Dorsolateral prefrontal cortex (tissue), 122 donors: ENCODE measurements at places on chromosomes 5 and 9.

DNA sequence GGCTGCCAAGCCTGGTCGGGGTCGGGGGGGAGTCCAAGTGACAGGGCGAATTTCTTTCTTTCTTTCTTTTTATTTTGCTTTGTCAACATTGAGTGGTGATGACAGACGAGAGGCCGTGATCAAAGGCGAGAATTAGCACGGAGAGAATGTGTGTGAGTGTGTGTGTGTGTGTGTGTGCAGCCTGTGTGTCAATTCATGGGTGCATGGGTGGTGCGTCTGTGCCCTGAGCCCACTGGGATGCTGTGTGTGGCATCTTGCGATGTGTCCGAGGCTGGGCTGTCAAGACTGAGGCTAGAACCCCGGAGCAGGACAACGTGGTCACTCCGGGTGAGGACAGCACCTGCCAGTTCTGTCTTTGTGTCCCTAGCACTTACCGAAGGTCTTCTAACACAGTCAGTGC, 4.7 kb upstream of the FIBCD1 start:
- DNase-seq, result no peak

GRCh38 chr5:98108497-98108896, 665.0 kb upstream of the RGMB start:
- DNase-seq, result no peak

- DNase-seq, result no peak
Observed at GRCh38 chr5:2169850-2170760, 287.4 kb upstream of the IRX4 start.

DNA sequence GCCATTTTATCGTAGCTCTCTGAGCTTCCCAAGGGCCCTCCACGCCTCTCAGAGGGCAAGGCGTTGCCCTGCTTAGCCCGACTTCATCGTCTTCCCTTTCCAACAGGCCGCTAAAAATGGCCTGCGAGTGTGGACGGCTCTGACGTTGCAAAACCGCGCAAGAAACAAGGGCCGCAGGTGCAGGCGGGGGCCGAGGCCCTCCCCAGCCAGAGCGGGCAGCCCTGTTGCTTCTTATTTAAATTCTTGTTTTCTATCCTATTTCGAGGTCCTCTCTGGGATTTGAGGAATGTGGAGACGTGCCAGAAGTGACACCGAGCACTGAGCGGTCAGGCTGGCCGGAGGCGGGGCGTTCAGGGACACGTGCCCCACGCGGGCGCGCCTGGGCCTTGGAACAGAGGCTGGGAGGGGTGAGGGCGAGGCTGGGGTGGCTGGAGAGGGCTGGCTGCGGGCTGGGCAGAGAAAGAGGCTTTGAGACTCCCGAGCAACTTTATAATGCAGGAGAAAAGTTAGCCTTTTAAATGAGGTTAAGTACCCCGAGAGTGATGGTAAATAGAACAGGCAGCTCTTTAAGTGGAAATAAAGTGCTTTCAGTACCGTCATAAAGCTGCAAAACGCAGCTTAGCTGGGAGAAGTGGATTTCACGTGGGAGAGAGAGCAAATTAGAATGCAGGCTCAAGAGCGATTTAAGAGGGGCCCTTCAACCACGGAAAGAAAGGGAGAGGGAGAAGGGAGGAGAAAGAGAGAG, 243.6 kb downstream of the AUH start:
- DNase-seq, result peak; percentile 61

DNA sequence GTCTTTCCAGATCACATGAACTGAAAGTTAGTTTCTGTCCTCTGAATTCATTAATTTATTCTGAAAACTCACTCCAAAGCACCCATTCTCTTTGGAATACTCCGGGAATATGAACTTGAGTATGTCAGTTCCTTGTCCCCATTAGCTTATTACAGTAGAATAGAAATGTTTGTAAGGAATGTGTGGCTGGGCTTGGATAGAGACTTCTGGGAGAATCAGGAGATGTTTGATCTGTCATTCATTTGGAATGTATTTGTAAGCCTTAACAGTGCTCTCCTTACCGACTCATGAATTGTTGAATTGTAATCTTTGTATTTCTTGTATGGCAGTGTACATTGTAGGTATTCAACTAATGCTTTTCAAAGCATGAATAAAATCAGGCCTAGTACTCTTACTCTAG, 548.4 kb downstream of the LRRC70 start:
- DNase-seq, result no peak

DNA sequence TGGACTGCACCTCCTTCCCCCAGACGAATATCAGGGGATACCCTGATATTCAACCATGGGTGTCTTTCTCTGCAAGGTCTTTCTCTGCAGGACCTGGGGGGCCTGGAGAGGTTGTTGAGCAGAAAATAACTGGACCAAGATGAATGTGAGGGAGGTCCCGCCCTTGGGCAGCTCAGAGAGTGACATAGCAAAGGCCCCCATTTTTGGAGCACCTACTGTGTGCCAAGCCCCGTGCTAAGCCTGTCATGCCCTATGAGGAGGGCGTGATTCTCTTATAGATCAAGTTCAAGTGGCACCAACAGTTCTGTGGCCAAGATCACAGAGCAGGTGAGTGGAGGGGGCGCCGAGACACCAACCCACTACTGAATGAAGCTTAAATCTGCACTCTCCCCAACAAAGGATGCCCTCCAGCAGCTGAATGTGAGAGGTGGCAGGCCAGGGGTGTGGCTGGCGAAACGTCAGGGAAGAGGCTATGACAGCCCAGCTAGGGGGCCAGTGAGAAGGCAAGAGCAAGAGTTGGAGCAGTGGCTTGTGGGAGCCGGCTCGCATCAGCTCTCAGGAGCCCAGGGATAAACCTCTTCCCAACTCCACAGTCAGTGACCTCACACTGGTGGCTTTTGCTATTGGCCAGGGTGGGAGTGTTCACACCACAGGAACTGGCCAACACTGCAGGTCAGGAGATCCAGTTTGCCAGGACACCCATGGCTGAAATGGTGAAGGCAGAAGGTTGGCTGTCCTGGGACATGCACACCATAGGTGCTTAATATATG, 5.3 kb downstream of the SARDH start:
- peak; percentile 15 for DNase-seq

GRCh38 chr9:95598236-95598635, 81.5 kb upstream of the PTCH1 start:
- DNase-seq, result no peak

GRCh38 chr9:110486218-110486617, 93.3 kb downstream of the SVEP1 start:
- DNase-seq, result no peak

DNA sequence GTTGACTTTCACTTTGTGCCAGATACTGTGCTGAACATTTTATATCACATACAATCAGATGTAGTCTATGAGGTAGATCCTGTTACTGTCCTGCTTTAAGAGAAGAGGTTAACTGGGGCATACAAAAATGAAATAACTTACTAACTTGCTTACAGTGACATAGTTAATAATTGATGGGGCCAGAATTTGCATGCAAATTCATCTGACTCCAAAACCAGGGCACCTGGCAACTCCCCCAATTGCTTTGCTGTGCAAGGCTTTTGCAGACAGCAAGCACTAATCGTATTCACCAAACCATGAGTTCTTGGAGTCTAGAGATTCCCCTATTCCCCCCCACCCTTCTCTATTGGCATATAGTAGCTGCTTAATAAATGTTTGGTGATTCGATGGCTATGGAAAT, 155.9 kb downstream of the TTLL11 start:
- no peak for DNase-seq

GRCh38 chr5:97838214-97838613, 655.2 kb upstream of the RIOK2 start:
- DNase-seq, result no peak

DNA sequence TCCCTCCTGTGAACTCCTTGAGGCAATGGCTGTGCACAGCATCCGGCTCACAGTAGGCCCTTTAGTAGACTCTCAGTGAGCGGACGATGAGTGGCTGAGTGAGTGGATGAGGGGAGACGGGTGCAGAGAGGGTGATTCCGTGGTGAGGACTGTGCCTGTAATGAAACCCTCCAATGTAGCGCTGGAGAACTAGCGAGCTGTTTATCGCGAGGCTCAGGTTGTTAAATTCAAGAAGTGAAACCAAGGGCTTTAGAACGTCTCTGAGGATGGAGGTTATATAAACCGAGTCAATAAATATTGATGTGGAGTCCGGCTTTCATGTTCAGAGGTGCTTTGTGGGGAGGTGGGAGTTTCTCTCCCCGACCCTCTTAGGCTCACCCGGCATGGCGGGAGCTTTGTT, 53.2 kb downstream of the NSG2 start:
- DNase-seq, result no peak

GRCh38 chr5:2201011-2201410, 318.3 kb upstream of the IRX4 start:
- no peak for DNase-seq

GRCh38 chr5:85656050-85656449, 961.7 kb upstream of the COX7C start:
- DNase-seq, result no peak

DNA sequence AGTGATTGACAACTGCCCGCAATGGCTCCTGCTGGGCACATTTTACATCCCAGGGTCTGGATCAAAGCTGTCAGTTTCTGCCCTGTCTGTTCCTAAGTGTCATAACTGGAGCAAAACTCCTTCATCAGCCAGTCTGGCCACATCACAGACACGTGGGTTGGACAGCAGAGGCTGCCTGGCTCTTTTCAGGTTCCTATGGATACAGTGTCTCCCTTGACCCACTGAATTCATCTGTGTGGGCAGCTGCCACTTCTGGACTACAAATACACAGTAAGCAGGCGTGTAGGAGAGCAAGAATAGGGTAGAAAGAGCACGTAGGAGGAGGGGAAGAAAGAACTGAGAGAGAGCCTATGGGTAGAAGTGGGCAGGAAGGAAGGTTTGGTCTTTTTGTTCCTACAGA, 238.0 kb downstream of the ENC1 start:
- peak; percentile 44 for DNase-seq

DNA sequence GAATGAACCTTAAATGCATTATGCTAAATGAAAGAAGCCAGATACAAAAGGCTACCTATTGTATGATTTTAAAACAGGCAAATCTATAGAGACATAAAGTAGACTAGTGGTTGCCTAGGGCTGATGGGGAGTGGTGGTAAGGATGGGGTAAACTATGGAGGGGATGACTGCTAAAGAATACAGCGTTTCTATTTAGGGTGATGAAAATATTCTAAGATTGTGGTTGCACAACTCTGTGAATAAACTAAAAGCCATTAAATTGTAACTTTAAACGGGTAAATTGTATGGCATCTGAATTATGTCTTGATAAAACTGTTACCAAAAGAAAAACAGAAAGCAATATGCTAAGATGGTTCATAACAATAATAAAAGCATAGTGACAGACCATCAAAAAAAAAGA, 21.4 kb downstream of the KLHL3 start:
- DNase-seq, result no peak

- no peak for DNase-seq
Observed at GRCh38 chr9:75914883-75915452, 24.5 kb downstream of the PCSK5 start.

DNA sequence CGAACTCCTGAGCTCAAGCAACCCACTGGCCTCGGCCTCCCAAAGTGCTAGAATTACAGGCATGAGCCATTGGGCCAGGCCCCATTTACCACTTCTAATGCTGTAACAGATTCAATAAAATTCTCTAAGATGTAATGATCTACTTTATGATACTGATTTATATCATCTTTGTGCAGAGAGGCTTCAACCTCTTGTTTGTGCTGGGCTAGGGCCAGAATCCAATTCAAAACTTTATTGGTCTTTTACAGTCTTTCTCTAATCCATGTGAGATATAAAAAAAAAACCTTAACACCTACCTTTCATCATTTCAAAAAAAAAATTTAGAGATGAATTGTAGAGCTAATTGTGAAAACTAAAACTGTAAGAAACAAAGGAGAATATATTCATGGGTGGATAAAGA, 8.2 kb upstream of the BTF3 start:
- DNase-seq, result no peak

GRCh38 chr5:4575608-4576007, 564.5 kb upstream of the ADAMTS16 start:
- DNase-seq, result no peak

DNA sequence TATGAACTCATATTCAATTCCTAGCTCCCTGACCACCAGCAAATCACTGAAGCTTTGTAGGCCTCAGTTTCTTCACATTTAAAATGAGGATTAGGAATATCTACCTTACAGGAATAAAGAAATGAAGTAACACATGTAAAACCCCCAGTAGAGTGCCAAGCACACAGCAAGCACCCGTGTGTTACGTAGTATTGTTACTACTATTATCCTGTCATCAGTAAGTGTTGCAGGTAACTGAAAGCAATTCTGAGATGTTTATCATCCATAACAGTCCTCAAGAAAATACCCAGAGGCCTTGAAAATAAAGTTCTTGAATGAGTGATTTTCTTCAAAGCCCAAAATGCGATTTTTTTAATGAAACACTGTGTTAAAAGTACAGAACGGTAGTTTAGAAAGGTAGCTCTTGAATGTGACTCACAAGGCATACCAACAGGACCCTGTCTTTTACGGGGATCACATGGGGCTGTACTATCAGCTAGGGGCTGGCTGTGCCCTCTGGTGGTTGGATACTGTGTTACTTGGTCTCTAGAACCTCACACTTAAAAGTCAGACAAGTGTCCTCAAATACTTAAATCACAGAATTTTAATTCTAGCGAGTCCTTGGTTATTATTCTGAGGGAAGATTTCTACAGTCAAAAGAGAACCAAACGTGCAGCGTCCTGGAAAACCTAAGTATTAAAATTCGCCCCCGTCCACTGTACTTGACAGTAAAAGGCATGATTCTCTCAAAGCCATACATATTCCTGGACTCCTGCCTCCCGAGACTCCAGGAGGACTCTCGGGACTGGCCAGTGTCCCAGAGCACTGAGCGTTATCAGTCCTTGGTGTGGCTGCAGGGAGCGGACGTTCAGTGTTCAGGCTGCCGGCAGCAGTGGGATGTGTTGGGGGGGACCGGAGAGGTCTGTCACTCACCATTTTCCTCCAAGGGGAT, 725 bp downstream of the NDUFB6 start:
- DNase-seq, result peak; percentile 57

DNA sequence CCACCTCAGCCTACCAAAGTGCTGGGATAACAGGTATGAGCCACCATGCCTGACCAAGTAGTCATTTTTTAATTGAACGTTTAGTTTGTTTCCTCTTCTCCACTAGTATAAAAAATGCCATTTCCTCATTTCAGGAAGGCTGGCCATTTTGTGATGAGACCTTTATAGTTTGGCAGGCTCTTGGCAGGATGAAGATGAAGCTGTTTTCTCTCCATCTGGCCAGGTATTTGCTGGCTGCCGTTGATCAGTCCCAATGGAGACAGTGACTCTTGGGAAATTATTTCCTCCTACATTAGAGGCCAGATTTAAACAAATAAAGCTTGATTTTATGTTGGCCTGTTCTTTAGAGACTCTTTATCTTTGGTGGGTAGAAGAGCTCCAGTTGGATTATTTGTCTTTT, 199.0 kb downstream of the ARHGAP26 start:
- no peak for DNase-seq

GRCh38 chr9:91659529-91660495, 236.2 kb upstream of the NFIL3 start:
- no peak for DNase-seq
